ENCODE measurements at places on chromosomes 5 and 9.

DNA sequence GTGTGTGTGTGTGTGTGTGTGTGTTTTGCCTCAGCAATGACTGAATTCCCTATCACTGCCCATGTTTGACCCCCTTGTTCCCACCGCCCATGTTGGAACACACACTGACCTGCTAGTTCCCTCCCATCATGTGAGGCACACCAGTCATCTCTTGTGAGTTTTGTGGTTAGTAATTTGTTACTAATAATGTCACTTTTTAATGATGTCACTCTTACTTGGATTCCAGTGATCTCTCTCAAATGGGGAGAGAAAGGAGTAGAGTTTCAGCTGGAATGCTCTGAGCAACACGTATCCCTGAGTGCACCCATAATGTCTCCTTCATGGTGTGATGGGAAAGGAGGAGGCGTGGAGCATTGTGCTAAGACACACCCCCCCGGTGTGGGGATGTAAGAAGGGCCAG, 172.6 kb downstream of the SH3GL2 start:
- DNase-seq = no peak

- DNase-seq = no peak
These were observed 16.5 kb downstream of the EPB41L4B start for GRCh38 chr9:109304347-109304746.

DNA sequence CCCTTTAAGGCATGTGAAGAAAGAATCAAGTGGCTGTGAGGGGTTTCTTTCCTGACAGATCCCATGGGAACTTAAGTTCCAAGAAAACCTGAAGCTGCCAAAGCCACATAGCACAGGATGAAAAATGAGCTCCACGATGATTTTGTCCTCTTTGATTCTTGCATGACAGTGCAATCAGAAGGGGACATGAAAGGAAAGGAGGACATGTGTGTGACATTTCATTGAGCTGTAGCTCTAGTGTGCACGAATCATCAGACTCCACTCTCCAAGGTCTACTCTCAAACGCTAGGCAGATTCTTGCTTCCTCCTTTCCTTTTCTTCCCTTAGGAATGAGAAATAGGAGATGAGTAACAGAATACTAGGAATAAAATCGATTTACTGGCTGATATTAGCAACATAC, 142.0 kb downstream of the ZNF608 start:
- DNase-seq = no peak

- no peak for DNase-seq
These were observed 6.4 kb upstream of the RALGDS start for GRCh38 chr9:133127340-133127981.

DNA sequence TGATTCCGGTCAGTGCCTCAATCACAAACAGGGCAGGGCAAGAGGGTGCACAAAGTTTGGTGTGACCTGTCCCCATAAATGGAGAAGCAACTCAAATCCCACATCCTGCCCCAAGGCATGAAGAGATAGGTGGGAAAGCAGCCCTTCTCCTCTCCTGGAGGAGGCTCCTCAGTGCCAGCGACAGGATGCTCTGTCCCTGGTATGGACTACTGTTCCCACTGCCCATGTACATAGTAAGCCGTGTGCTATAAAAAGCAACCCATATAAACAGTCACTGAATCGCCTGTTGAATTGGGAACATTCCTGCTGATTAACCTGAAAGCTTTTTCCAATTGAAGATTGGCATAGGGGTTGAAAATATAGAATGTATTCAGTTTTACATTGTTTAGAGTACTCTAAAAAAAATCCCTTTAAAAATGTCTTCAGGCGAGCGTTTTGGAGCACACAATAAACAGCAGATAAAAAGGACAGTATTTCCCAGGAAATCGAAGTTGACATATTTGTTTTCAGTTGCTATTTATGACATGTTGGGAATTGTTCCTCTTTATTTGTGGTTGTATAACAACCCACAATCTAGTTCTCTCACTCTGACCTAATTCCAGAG, 513.9 kb downstream of the DIRAS2 start:
- DNase-seq = no peak

DNA sequence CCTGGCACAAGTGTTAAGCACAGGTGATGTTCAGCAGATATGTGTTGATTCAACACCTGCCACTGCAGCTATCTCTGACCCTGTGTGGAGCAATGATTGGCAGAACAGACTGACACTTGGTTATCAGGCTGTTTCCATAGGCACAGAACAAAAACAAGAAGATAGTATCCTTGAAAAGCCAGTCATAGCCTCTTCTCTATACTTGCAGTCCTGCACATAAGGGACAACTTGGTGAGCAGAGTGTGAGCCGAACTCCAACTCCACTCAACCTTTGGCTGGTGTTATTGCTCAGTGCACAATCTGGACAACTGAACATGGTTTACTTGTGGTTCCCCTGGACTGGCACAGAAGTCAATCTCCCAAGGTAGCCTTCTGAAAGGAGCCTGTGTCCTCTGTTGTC, 99.2 kb downstream of the ADAMTS12 start:
- DNase-seq = no peak

GRCh38 chr5:72171667-72172066, 64.4 kb downstream of the MAP1B start:
- DNase-seq = no peak

- DNase-seq = no peak
These were observed 61.1 kb upstream of the ARAP3 start for GRCh38 chr5:141742866-141743851.

- DNase-seq = no peak
These were observed 62.0 kb downstream of the MACROH2A1 start for GRCh38 chr5:135337064-135337463.

DNA sequence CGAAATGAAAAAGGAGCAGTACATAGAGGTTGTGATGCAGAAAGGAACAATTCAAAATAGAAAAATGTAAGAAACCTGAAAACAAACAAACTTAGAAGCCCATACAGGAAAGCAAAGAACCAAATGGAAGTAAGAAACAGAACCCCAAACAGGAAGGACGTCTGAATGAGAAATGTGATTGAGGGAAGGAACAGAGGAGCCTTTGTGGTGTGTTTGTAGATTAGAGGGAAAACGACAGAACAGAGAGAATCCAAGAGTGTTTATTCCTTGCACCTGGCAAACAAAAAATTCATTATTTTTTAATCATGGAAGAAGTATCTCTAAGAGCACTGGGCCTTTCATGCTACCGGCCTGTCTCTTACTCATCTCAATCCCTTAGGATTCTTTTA, 67.8 kb upstream of the ZSWIM6 start:
- no peak for DNase-seq

DNA sequence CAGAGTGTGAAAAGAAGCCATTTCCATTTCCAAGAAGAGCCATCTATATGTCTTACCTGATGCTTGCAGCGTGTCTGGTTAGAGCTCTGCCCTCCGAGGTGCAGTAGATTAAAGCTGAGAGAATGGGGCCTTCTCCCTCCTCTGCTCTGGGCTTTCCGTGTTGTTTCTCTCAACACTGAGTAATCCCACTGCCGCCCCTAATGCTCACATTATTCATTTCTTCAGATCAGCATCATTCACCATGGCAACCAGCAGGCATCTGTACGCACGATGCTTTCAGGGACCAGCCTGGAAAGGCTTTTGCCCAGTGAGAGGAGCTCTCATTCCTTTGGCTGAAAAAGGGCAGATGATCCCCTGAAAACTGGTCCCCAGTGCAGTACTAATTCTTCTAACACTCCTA, 79.6 kb downstream of the CYFIP2 start:
- DNase-seq = no peak

DNA sequence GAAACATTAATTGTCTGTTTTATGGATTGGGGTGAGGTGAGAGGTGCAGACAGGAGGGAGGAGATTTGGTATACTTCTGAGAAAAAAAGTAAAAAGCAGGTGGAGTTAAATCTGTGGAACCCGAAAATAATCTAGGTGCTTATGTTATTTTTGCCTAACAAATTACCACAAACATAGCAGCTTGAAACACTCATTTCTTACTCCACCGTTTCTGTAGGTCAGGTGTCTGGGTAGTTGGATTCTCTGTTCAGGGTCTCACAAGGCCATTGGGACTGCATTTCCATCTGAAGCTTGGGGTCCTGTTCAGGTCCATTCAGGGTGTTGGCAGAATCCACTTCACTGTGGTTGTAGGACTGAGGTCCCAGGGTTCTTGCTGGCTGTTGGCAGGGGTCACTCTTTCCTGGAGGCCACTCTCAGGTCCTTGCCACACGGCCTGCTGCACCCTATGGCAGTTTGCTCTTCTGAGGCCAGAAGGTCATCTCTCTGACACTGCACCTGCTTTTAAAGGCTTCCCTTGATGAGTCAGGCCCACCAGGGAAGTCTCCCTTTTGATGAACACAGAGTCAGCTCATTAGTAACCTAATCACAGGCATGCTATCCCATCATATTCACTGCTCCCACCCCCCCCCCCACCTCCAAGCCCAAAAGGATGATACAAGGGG, 82.2 kb downstream of the TRIO start:
- no peak for DNase-seq

GRCh38 chr5:54753034-54753433, 232.4 kb downstream of the ESM1 start:
- DNase-seq = no peak

- DNase-seq = no peak
These were observed 303.7 kb downstream of the CCDC171 start for GRCh38 chr9:15856591-15856990.

GRCh38 chr5:55421074-55421529, 113.3 kb downstream of the MTREX start:
- no peak for DNase-seq

DNA sequence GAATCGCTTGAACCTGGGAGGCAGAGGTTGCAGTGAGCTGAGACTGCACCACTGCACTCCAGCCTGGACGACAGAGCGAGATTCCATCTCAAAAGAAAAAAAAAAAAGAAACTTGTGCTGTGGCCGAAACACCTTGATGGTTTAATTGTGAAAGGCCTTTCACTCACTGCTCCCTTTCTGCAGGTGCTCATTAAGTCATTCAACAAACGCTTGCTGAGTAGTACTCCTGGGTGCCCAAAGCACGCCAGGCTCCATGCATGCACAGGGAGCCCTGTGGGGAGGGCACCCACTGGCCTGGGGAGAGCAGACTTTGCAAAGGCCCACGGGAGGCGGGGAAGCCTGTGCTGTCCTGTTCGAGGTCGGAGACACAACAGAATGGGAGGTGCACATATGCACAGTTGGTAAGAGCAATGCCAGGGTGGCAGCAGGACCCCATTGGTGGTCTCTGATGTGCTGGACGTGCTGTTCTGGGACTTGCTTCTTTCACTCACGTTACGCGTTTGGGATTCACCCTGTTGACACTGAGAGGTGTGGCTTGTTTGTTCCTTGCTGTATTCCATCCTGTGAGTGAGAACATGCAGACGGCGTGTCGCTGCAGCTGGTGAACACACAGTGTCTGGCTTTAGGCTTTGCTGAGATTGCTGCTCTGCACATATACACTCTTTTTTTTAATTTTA, 3.0 kb upstream of the ENTPD2 start:
- no peak for DNase-seq

- DNase-seq = no peak
These were observed 10.9 kb upstream of the LRRC14B start for GRCh38 chr5:180286-180918.

DNA sequence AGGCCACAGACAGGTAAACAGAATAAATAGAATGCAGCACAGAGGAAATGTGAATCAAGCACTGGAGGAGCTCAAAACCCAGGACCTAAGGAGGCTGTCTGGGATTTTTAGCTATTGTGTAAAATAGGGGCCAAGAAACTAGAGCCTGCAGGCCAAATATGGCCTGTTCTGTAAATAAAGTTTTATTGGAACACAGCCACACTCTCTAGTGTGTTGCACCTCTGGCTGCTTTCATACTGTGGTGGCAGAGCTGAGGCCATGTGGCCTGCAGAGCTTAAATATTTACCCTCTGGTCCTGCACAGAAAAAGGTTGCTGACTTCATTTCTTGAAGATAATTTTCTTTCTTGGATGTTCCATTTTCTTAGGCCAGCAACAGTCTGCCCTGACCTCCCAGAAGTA, 136.4 kb downstream of the WDR41 start:
- DNase-seq = no peak
